ENCODE measurements at places on chromosomes 2 and 18.

DNA sequence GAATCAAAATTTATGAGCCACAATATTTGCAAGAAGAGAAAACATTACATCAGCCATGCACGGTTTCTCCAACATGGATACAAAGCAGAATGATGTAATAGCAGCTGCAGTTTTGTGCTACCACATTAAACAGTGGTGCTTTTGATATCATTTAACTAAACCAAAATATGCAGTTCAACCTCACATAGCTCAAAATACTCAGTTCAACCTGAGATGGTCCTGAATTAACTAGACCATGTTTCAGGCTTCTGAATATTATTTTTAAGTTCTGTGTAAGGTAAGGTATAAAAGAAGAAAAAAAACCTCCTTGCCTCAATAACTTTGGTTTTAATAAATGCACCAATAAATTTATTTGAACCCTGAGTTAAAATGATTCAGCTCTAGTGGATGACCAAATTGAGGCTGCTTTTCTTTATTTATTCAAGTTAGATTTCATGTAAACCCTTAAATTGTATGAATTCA lies 18.8 kb upstream of the TSPYL6 start:
- peak; percentile 25 for DNase-seq

DNA sequence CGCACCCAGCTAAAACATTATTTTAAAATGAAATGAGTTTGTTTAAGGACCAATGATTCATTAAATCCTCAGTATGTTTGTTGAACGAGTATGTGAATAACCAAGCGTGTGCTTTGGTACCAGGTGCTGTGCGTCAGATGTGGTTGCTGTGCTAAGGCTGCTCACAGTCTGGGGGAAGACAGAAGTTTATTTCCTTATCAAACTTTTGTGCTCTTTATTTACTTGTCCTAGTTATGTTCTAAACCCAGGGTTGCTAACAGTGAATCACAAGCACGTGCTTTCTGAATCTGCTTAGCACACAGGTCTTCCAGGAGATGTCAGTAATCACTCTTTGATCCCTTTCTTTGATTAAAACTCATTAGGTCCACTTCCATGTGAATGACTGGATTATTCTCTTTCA lies 37.0 kb downstream of the RAPGEF4 start:
- no peak for DNase-seq

GRCh38 chr18:62778976-62779869 lies 63.9 kb downstream of the PHLPP1 start:
- DNase-seq: no peak

DNA sequence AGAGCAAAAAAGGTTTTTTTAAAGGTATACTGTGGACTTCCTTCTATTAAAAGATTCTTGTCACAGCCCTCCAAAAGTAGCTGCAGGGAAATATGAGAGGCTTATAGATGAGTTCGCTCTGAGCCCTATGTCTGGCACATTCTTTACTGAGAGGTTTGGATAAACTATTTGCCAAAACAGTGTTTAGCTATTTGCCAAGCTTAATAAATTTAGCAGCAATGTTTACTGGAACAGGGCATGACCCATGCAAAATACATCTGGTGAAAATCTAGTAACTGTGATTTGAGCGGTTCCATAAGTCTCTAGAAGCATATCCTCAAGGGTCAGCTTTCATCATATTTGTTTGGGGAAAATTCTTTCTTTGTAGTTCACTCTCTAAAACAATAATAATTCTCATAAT lies 1696.7 kb upstream of the PIK3C3 start:
- DNase-seq: no peak

DNA sequence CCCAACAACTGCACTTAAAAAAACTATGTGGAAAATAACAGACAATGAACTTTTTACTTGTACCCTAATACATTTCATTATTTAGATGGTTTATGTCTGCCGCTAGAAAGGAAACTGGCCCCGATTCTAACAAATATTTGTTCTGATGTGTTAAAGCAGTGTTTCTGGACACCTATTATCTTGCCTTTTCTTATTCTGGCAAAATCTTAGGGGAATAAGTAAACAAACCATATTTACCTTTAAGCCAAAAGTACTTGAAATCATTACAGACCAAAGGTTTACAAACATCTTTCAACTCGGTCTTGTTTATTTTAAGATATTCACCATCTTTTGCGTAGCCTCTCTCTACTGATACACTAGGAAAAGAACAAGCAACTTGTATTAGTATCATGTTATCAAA lies 11.8 kb upstream of the DLX1 start:
- DNase-seq: no peak

Data from ELR (cell line).